ENCODE measurements at places on chromosomes 12 and 14.
A peak's percentile ranks its signal among the peaks of the same experiment; 100 is the strongest.

DNA sequence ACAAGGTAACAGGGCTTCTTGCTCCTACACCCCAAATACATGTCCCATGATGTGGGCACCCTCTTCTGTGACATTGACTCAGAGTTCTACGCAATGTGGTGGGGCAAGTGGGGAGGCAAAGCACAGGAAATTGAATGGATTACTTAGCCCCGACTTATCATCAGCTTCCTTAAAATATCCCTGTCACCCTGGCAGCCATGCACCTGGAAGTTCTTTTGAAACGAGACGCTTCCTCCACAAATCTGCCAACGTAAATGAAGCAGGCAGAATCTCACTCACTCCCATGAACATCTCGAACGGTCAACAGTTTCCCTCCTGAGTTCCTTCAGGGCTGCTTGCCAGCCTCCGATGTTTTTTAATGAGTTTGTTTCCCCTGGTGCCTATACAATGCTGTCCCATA lies 33.5 kb downstream of the RNFT2 start:
- DNase-seq = no peak

DNA sequence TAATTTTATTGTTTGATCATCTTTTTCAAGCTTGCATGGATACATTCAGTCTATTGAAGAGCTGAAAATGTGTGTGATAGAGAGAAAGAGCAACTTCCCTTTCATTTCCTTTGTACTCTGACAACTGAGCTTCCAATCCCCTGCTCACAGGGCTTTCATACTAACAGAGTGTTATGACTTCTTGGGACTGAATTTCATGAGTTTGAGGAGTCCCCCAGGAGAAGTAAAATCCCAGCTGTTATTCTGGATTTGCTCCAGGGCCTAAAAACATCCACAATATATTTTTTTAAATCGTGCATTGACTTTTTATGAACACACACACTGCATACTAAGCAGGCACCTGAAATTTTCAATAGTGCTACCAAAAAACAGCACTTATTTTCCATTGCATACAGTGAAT lies 195.8 kb upstream of the CAND1 start:
- DNase-seq = no peak

GRCh38 chr12:104627990-104628830 lies 171.5 kb downstream of the CHST11 start:
- no peak for DNase-seq

DNA sequence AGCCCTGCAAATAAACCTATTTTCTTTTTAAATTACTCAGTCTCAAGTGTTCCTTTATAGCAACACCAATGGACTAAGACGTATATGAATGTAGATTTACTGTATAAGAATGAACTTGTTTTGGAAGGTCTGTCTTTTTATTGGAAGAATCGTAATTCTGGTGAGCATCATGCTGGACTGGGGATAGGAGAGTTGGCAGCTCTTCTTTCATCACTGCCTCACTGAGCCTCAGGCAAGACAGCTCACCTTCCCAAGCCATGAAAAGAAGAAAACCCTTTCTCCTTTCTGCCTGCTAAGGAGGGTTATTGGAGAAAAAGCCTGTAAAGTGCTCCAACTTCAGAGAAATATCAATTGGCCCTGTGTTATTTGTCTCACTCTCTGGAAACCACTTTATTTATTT lies 9.1 kb upstream of the RNF34 start:
- DNase-seq = no peak

DNA sequence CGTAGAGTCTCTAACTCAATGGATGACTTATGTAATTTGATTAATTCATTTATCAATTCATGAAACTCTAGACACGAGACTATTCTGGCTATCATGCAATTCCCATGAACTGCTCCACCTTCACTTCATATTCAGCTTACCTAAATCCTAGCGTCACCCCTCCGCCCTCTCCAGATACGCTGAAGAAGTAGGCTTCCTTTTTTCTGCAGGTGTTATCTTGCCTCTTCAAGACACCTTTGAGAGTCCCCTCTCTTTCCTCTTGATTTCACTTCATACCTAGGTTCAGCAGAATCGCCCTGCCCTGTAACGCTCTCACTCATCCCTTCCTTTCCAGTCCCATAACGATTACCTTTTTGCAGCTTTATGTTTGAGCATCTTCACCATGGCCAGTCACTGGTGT lies 4.0 kb upstream of the RNASE4 start:
- DNase-seq = no peak

GRCh38 chr14:56004323-56004722 lies 113.9 kb upstream of the PELI2 start:
- no peak for DNase-seq

GRCh38 chr12:43655586-43655985 lies 103.0 kb downstream of the PUS7L start:
- no peak for DNase-seq

DNA sequence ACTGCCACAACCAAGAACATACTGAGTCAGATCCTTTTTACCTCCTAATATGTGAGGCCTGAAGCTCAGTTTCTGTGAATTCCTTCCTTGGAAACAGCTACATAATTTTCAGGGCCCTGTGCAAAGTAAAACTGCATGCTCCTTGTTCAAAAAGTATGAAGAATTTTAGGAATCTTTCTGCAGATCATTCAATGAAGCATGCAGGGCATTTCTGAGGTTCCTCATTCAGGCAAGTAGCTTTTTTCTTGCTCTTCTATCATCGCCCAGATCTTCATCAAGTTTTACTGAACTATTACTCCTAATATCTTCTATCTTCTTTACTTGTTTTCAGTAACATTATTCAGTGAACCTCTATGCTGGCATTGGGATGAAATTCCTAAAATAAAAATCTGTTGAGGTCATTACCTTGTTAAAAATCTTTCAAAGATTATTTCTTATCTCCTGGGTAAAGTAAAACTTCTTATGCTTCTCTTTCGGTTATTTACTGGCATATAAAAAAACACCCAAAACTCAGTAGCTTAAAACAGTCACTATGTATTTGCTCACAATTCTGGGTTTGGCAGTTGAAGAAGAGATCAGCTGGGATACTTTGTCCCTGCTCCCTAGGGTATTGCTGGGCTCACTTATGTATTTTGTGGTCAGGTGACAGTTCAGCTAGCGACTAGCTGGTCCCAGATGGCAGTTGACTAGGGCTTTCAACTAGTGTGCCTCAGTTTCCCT lies 42.6 kb upstream of the KRR1 start:
- no peak for DNase-seq

DNA sequence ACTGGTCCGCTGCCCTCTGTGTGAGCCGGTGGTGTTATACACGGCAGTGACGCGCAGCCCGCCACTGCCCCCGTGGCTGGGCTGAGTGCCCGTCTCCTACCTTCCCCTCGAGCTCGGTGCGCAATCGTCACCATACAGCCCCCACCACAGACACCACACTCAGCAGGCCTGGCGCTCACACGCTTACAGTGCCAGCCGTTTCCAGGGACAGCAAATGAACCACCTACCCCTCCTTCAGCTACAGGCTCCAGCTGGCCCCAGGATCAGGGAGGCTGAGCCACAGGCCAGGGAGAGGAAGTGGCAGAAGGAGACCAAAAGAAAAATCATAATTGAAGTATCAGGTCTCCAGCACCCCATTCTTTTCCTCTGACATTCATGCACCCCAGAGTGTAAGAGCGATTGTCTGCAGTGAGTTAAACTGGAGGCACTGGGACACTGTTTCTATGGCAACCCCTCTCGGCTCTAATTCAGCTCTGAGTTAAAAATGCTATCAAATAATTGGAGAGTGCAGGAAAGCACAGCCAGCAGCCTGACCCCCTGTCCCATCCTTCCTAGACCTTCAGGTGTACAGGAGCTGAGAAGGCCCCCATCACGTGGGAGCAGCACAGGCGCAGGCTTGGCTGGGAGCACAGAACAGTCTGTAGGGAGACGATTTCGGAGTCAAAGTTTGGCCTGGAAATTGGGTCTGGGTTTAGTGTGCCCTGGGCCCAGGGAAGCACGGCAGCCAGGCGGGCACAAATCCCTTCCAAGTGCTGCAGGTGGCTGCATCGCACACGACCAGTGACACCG lies 18.0 kb downstream of the LRTM2 start:
- DNase-seq = peak; percentile 81

- DNase-seq = no peak
Observed at GRCh38 chr12:120388691-120389481, 19.9 kb upstream of the MSI1 start.

- no peak for DNase-seq
Observed at GRCh38 chr12:18676996-18677588, 60.7 kb downstream of the PLCZ1 start.

- DNase-seq = no peak
Observed at GRCh38 chr14:33467971-33468370, 482.9 kb downstream of the EGLN3 start.

GRCh38 chr12:54132976-54133771 lies 55.6 kb downstream of the SMUG1 start:
- DNase-seq = no peak

Data from NCI-H446 (cell line).